ENCODE measurements at places on chromosomes 16 and 17. TPM values are rescaled to one million over a fixed set of nuclear protein-coding genes. Genes with fewer than 3 reads are reported as not detected.

GRCh38 chr17:50477976-50478375, 684 bp upstream of the RSAD1 start:
- DNase-seq: no peak

- DNase-seq: no peak
Measured at GRCh38 chr17:1144162-1144561, 35.6 kb downstream of the ABR start.

- no peak for DNase-seq
Measured at GRCh38 chr16:24346734-24347133, 90.6 kb downstream of the CACNG3 start.

- no peak for DNase-seq
Measured at GRCh38 chr16:30665155-30665829, 7.1 kb downstream of the FBRS start.

GRCh38 chr17:16027708-16028584, 28.3 kb downstream of the TTC19 start:
- peak; percentile 86 for DNase-seq

GRCh38 chr16:11205754-11206581, 50.0 kb downstream of the SOCS1 start:
- no peak for DNase-seq

GRCh38 chr16:75458439-75458838, 6.0 kb downstream of the TMEM170A start:
- DNase-seq: no peak

DNA sequence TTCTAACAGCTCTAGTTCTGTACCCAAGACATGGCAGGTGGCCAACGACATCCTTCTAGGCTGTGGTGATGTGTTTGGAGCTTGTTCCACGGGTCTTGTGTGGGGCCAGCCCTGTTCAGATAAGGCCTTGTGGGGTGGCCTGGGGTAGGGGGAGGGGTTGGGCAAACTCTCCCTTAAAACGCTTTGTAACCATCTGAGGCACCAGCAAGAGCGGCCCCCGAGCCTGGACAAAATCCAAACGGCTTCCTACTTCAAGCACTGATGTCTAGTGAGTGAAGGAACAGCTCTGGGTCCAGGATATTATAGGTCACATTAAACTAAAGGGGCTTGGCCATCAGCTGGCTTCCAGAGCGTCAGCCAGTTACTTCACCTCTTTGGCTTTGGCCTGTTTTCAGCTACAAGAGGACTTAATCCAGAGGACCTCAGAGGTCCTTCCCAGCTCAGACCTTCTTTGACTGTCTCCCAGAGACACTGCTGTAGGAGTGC, 11.9 kb downstream of the SERPINF1 start:
- DNase-seq: no peak

GRCh38 chr17:34358631-34359030, 2.4 kb downstream of the CCL13 start:
- no peak for DNase-seq

GRCh38 chr16:80254970-80255369, 285.8 kb upstream of the DYNLRB2 start:
- no peak for DNase-seq

DNA sequence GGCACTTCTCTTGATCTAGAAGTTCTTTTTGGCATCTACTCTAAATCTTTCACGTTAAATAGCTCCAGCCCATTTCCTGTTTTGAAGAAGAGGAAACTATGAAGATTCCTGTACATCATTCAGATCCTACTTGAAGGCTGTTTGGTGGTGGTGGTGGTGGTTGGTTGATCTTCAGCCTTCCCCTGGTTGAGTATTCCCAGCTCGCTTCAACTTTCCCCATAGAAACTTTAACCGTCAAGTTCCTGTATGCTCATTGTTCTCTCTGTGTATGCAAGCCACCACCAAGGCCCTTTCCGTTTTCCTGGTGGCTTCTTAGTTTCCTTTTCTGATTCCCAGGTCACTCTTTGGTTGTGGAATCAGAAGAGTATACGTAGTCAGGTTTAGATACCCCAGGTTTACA, 3.3 kb downstream of the LRRC46 start:
- no peak for DNase-seq

DNA sequence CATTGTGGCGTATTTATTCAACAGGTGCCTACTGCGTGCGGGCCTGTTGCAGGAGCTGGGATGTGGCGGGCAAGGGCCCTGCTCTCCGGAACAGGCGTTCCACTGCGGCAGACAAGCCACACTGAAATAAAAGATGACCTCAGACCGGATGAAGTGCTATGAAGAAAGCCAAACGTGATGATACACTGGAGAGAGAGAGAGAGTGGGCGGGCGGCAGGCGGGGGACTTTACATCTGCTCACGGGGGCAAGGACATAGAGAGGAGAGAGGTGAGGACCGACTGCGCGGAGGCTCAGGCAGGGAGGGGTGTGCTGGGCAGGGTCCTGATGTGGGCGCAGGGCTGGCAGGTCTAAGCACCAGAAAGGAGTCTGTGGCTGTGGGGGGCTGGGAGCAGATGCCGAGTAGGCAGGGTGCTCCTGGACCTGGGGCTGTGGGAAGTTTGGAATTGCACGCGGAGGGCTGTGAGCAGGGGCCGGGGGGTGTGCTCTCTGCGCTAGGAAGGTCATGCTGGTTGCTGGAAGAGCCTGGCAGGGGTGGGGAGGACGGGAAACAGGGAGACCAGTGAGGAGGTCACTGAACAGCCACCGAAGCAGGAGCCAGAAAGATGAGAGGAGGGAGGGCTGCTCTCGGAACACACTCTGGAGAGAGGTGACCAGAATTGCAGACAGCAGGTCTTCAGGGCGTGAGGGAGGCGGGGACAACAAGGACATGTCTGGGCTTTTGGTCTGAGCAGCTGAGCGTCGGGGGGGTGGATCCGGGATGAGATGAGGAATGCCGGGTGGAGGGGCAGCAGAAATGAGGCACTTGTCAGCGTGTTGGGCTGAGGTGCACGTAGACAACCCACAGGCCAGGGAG, 9.9 kb downstream of the MXRA7 start:
- no peak for DNase-seq

GRCh38 chr16:2243031-2243528, 6.8 kb downstream of the DNASE1L2 start:
- DNase-seq: no peak

GRCh38 chr16:715477-716199, 720 bp downstream of the METRN start:
- no peak for DNase-seq

- no peak for DNase-seq
Measured at GRCh38 chr17:75269844-75270217, 1.2 kb downstream of the MIF4GD start.

GRCh38 chr17:57343717-57344116, 87.4 kb downstream of the MSI2 start:
- no peak for DNase-seq

- DNase-seq: no peak
Measured at GRCh38 chr17:27256225-27257030, 37.5 kb upstream of the WSB1 start.

DNA sequence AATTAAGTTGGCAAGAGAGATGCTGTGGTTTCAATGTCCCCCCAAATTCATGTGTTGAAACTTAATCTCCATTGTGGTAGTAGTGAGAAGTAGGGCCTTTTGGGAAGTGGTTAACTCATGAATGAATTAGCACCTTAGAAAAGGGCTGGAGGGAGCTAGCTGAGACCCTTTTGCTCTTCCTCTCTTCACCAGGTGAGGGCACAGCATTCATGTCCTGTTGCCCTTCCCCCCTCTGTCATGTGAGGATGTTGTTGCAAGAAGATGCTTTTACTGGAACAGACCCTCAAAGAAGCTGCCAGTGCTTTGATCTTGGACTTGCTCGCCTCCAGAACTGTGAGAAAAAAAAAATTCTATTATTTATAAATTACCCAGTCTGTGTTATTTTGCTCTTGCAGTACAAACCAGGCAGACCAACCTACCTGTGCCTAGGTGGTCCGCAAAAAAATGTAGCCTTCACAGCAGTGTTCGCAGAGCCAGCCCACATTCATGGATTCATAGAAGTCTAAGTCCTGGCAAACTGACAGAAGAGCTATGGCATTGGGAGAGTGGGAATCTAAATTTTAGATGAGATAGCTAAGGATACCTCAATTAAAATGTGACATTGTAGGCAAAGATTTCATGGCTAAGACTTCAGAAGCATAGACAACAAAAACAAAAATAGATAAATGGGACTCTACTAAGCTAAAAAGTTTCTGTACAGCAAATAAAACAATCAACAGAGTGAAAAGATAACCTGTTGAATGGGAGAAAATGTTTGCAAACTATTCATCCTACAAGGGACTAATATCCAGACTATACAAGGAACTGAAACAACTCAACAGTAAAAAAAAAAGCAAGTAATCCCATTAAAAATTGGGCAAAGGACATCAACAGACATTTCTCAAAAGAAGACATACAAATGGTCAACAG, 32.0 kb upstream of the ABCA5 start:
- DNase-seq: no peak

DNA sequence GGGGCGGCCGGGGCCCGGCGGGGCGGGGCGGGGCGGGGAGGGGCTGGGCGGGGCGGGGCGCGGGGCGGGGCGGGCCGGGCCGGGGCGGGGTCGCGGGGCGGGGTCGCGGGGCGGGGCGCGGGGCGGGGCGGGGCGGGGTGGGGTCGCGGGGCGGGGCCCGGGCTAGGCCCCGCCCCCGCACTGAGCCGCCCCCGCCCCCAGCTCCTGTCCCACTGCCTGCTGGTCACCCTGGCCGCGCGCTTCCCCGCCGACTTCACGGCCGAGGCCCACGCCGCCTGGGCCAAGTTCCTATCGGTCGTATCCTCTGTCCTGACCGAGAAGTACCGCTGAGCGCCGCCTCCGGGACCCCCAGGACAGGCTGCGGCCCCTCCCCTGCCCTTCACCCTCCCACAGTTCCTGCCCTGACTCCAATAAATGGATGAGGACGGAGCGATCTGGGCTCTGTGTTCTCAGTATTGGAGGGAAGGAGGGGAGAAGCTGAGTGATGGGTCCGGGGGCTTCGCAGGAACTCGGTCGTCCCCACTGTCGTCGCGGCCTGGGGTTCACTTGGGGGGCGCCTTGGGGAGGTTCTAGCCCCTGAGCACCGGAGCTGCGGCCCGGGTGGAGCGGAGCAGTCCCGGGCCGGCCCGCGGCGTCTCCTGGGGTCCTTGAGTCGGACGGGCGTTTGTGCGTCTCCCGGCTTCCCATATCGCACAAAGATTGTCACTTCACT, 795 bp upstream of the HBM start:
- no peak for DNase-seq

- no peak for DNase-seq
Measured at GRCh38 chr16:64417711-64418227, 704.1 kb downstream of the CDH11 start.

- DNase-seq: no peak
Measured at GRCh38 chr16:2530629-2531318, 434 bp downstream of the CEMP1 start.

Gene HOXB1
- not detected for total RNA-seq

Gene SLX1B
- 26.8 TPM for total RNA-seq

Gene MYL11
- not detected for total RNA-seq

Gene C16orf89
- total RNA-seq: not detected

Gene BIRC5
- 138 TPM for total RNA-seq

Gene ATP2C2
- total RNA-seq: not detected

Gene PRPF8
- total RNA-seq: 112 TPM

Measured in NCI-H460 (cell line).